HepG2 (cell line): ENCODE measurements at places on chromosomes 11 and 22.

GRCh38 chr22:26054841-26055605 is 114.2 kb upstream of the SEZ6L start:
- H3K4me1 ChIP-seq, result no peaks in the 10 kb centered on the region
- H3K27me3 ChIP-seq, result peaks cover 20% of the 10 kb centered on the region; the same call in 1 of the 3 replicates
- H3K36me3 ChIP-seq, result no peaks in the 10 kb centered on the region
- no peak overlapping the region for H3K27ac ChIP-seq
- no peak overlapping the region for H3K4me3 ChIP-seq

GRCh38 chr11:128468111-128468510 is 119.2 kb downstream of the ETS1 start:
- no peak overlapping the region for H3K27ac ChIP-seq
- H3K4me3 ChIP-seq, result no peak overlapping the region
- H3K27me3 ChIP-seq, result no peaks in the 10 kb centered on the region; the same call in 1 of the 2 replicates
- DNase-seq, result no peak
- no peaks in the 10 kb centered on the region for H3K36me3 ChIP-seq
- peaks cover 18% of the 10 kb centered on the region for H3K4me1 ChIP-seq

- no peak overlapping the region for H3K27ac ChIP-seq
- no peak overlapping the region for H3K4me3 ChIP-seq
- no peak for DNase-seq
- peaks cover 24% of the 10 kb centered on the region for H3K4me1 ChIP-seq
- H3K27me3 ChIP-seq, result peaks cover 43% of the 10 kb centered on the region
- H3K36me3 ChIP-seq, result no peaks in the 10 kb centered on the region
These were observed 2.9 kb upstream of the CBX7 start for GRCh38 chr22:39155421-39155820.

- no peaks in the 10 kb centered on the region for H3K36me3 ChIP-seq
- DNase-seq, result peak; percentile 27
- peak overlapping the region; percentile 100 for H3K27ac ChIP-seq
- no peaks in the 10 kb centered on the region for H3K27me3 ChIP-seq
- peaks cover 94% of the 10 kb centered on the region for H3K4me1 ChIP-seq
- peak overlapping the region; percentile 64 for H3K4me3 ChIP-seq
These were observed 20.6 kb downstream of the PACSIN2 start for GRCh38 chr22:42994276-42994916.

DNA sequence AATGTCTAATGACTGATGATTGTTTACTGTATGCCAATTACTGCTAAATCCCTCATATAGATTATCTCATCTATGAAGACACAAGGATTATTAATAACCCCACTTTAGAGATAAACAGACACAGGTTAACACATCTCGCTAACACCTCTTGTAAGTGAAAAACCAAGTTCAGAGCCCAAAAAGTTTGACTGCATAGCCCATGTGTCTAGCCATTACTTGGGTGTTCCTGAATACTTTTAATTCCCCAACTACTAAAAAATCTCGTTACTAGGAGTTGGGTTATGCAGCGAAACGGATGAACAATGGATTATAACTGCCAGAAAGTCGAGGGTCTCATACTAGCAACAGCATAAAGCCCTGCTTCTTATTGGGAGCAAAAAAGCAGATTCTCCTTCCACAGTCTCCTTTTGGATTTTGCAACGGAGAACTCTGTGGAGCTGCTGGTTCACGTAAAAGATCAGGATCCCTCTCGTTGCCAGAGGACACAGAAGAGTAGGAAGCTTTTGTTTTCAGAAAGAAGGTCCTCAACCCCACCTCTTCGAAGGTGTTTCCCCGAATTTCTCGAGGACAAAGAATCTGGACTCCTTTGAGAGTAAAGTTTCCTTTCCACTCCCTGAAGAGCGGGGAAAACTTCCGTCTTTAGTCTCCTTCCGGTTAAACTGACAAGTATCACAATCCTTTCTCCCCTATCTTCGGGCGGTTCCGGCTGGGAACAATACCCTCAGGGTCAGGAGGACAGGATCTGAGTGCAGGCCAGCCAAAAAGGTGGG is 979 bp downstream of the ZBED5 start:
- H3K27ac ChIP-seq, result peak overlapping the region; percentile 92
- H3K4me1 ChIP-seq, result peaks cover 22% of the 10 kb centered on the region
- H3K4me3 ChIP-seq, result peak overlapping the region; percentile 81
- no peaks in the 10 kb centered on the region for H3K27me3 ChIP-seq
- DNase-seq, result peak; percentile 48
- H3K36me3 ChIP-seq, result peaks cover 26% of the 10 kb centered on the region

- peaks cover 17% of the 10 kb centered on the region for H3K4me1 ChIP-seq
- H3K27me3 ChIP-seq, result peaks cover 47% of the 10 kb centered on the region; the same call in 2 of the 3 replicates
- DNase-seq, result peak; percentile 25
- no peak overlapping the region for H3K4me3 ChIP-seq
These were observed 1.9 kb upstream of the ESS2 start for GRCh38 chr22:19146215-19146968.

DNA sequence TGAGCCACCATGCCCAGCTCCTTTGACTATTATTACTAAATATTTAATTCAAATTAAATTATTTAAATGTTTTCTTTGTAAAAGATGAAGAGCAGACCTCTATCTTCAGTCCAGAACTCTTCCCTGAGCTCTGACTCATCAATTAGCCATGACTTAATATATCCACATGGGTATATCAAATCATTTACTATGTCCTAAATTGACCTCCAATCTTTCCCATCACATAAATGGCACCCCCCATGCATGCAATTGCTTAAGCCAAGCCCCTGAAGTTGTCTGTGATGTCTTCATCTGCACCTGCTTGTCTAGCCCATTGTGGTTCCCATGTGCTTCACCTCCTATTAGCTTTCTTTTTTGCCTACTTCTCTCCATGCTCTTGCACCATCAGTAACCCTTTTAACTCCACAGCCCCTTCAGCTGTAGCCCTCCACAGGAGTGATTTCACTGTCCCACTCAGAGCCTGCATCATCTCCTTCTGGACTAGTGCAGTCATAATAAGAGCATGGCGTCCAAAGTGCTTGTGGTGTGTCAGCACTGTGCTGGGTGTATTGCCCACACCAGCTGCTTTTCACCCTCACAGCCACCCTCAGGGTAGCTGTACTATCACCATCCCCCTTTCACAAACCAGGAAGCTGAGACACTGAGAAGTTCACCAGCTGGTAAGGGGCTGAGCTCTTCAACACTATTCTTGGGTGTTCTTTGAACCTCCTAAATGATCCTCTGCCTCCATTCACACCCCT is 11.8 kb upstream of the THY1 start:
- H3K27me3 ChIP-seq, result no peaks in the 10 kb centered on the region
- no peak overlapping the region for H3K4me3 ChIP-seq
- no peaks in the 10 kb centered on the region for H3K4me1 ChIP-seq
- no peak for DNase-seq

- no peak for DNase-seq
- no peaks in the 10 kb centered on the region for H3K36me3 ChIP-seq
- H3K27me3 ChIP-seq, result no peaks in the 10 kb centered on the region
- H3K4me3 ChIP-seq, result no peak overlapping the region
These were observed 36.5 kb upstream of the ANKK1 start for GRCh38 chr11:113351068-113351450.

DNA sequence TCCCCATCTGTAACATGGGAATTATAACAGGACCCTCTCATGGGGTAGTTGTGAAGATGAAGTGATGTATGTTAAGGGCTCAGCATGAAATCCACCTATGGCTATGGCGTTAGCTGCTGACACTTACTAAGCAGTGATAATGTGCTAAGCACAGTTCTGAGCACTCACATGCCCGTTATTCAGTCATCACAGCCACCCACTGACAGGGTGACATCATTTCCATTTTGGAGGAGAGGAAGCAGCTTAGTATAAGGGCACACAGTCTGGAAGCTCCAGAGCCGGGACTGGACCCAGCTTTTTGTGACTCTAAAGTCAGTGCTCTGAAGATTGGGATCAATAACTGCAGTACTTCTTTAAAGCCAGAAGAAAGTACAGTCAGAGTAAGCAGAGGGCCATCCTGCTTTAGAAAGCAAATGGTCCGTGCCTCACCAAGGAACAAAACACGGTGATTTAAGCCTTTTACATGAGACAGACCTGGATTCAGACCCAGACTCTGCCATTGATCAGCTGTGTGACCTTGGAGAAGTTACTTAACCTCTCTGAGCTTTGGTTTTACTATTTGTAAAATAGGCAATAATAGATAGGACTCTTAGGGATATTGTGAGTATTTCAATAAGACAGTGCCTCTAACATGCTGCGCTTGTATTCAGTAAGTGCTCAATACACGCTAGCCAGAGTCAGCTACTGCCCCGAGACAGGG is 61.5 kb downstream of the SGSM1 start:
- DNase-seq, result no peak
- H3K27me3 ChIP-seq, result peaks cover 48% of the 10 kb centered on the region
- no peaks in the 10 kb centered on the region for H3K4me1 ChIP-seq
- H3K36me3 ChIP-seq, result no peaks in the 10 kb centered on the region

- H3K4me1 ChIP-seq, result no peaks in the 10 kb centered on the region
- no peak overlapping the region for H3K4me3 ChIP-seq
- DNase-seq, result no peak
- no peaks in the 10 kb centered on the region for H3K36me3 ChIP-seq
- H3K27me3 ChIP-seq, result peaks cover 15% of the 10 kb centered on the region; the same call in 1 of the 3 replicates
These were observed 190.2 kb downstream of the DSCAML1 start for GRCh38 chr11:117606790-117607189.

GRCh38 chr11:66467034-66467659 is 442 bp downstream of the PELI3 start:
- H3K36me3 ChIP-seq, result no peaks in the 10 kb centered on the region; the same call in 2 of the 3 replicates
- peaks cover 26% of the 10 kb centered on the region for H3K4me1 ChIP-seq
- H3K4me3 ChIP-seq, result peak overlapping the region; percentile 84
- no peak for DNase-seq
- no peaks in the 10 kb centered on the region; the same call in 1 of the 2 replicates for H3K27me3 ChIP-seq
- H3K27ac ChIP-seq, result no peak overlapping the region

DNA sequence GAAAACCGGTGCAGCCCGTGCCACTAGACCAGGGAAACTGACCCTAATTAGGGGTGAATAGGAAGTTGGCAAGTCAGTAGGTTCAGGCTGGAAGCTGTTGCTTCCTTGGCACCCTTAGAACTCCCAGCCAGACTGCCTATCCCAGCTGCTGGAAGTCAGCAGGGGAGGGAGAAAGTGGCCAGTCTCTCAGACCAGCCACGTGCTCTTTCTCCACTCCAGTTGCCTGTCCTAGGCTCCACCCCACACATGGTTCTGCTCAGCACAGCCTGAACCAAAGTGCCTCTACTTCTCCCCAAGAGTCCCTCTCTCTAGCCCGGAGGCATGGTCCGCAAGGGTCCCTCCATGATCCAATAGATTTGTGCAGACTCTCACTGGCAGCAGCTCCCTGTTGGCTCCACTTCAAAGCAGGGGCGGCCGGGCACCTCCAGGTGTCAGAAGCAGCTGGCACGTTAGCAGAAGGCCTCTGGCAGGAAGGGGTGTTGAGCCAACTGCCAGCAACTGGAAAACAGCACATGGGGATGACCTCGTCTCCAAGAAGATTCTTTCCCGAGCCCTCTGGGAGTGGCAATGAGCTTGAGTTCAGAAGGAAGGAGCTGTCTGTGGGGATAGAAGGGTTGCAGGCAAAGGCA is 27.7 kb downstream of the ARFGAP2 start:
- no peaks in the 10 kb centered on the region for H3K4me1 ChIP-seq
- no peak overlapping the region for H3K27ac ChIP-seq
- H3K4me3 ChIP-seq, result no peak overlapping the region
- DNase-seq, result no peak

DNA sequence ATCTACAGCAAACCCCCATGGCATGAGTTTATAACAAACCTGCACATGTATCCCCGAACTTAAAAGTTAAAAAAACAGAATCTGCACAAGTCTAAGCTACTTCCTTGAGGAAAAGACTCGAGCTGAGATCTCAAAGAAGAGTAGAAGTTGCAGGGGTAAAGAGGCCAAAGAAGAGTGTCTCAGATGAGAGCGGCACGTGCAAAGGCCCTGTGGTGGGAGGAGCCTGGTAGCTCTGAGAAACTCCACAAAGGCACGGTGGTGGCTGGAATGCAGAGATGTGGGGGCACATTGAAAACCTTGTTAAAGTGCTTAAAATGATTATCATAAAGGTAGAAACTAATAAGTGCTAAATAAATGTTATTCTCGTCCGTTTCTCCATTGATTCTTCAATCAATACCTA is 103.2 kb upstream of the GRK3 start:
- no peak overlapping the region for H3K27ac ChIP-seq
- H3K4me1 ChIP-seq, result no peaks in the 10 kb centered on the region
- no peaks in the 10 kb centered on the region for H3K27me3 ChIP-seq

DNA sequence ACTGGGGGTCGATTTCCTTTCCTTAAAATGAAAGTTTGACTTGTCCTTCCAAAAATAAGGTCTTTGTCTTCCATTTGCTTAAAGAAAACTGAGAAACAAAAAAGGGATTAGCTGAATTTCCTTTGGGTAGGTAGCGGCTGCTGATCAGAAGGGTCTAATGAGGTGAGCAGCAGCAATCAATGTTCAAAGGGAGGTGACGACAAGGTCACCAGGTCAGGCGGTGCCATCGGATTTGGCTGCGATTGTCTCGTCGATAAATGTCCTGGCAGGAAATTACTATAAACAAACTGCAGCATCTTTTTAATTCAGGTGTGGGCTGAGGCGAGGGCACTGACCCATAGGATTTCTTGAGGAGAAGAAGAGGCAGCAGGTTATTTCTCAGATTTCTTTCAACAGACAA is 480.1 kb downstream of the NTM start:
- no peak overlapping the region for H3K27ac ChIP-seq
- H3K36me3 ChIP-seq, result no peaks in the 10 kb centered on the region
- no peak overlapping the region for H3K4me3 ChIP-seq
- DNase-seq, result no peak
- H3K27me3 ChIP-seq, result no peaks in the 10 kb centered on the region
- no peaks in the 10 kb centered on the region for H3K4me1 ChIP-seq

- H3K27me3 ChIP-seq, result no peaks in the 10 kb centered on the region
- DNase-seq, result no peak
- no peak overlapping the region for H3K4me3 ChIP-seq
These were observed 55.7 kb upstream of the SORL1-AS1 start for GRCh38 chr11:121508449-121508848.

DNA sequence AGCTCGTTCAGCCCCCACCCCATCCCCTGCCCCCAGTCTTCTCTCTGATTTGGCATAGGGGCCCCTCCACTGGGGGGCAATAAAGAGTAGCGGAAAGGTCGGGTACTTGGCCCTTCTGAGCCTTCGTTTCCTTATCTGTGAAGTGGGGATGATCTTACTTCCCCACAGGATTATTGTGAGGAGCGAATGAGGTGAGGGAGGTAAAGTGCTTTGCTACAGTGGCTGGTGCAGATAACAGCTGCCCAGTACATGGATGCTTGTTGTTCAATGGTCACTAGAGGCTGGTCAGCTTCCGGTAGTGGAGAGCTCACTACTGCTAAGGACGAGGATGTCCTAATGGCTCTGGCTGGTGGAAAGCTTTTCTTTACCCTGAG is 101.2 kb downstream of the CEP164 start:
- no peak overlapping the region for H3K27ac ChIP-seq
- peaks cover 16% of the 10 kb centered on the region; the same call in 2 of the 3 replicates for H3K27me3 ChIP-seq
- H3K36me3 ChIP-seq, result no peaks in the 10 kb centered on the region
- no peak overlapping the region for H3K4me3 ChIP-seq
- no peak for DNase-seq

- DNase-seq, result no peak
- H3K27me3 ChIP-seq, result peaks cover 48% of the 10 kb centered on the region
- H3K4me3 ChIP-seq, result no peak overlapping the region
- H3K36me3 ChIP-seq, result no peaks in the 10 kb centered on the region
These were observed 26.7 kb downstream of the FLI1 start for GRCh38 chr11:128720522-128720985.

GRCh38 chr11:130622141-130622542 is 173.7 kb downstream of the ADAMTS15 start:
- no peaks in the 10 kb centered on the region for H3K4me1 ChIP-seq
- H3K27ac ChIP-seq, result no peak overlapping the region
- H3K36me3 ChIP-seq, result no peaks in the 10 kb centered on the region
- peaks cover 13% of the 10 kb centered on the region; the same call in 1 of the 3 replicates for H3K27me3 ChIP-seq
- no peak for DNase-seq
